AG09309 (cell line): ENCODE measurements at places on chromosomes 12 and 14.

GRCh38 chr14:72591391-72591790, 302.5 kb downstream of the DPF3 start:
- DNase-seq: no peak

GRCh38 chr14:102799684-102800562, 22.7 kb downstream of the TRAF3 start:
- peak; percentile 92 for DNase-seq

DNA sequence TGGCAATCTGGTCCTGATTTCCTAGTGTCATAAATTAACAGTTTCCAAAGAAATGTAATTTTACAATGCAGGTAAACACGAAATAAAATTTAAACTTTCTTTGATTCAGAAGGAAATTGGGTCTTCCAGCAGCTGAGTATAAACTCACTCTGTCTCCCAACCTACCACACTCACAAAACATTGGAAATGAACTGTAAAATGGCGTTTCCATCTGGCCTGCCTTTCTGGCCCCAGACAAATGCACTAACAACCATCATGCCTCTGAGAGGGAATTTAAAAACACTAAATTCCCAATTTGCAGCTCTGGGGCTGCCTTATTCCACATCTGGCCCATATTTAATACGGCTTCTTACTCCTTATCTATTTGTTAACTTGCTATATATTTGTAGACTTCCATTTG, 19.3 kb downstream of the ATP2B1 start:
- no peak for DNase-seq

DNA sequence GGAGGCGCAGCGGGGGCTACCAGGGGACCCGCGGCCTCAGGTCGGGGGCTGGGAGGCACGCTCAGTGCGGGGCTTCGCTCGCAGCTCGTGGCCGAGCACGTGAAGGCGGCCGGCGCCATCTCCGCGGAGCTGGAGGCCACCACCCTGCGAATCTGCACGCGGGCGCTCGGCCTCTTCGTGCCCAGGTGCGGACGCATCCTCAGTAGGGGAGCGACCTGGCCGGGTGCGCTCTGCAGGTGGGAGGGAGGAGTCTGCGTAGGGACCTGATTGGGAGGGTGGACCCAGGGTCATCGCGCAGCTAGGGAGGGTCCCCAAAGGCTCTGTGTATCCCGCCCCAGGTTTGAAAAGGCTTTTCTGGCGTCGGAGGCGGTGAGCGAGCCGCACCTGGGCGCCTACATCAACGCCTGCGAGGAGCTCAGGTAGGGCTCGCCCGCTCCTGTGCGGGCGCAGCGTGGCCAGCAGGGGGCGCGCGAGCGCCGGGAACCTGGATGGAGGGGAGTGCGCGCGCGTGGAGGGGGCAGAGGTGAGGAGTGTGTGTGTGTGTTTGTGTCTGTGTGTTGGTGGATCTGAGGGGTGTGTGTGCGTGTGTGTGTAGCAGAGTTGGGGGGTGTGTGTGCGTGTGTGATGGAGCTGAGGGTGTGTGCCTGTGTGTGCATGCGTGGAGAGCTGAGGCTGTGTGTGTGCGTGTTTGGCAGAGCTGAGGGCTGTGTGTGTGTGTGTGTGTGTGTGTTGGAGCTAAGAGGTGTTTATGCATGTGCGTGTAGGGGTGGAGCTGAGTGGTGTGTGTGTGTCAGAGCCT, 10.3 kb downstream of the EXOC3L4 start:
- no peak for DNase-seq

DNA sequence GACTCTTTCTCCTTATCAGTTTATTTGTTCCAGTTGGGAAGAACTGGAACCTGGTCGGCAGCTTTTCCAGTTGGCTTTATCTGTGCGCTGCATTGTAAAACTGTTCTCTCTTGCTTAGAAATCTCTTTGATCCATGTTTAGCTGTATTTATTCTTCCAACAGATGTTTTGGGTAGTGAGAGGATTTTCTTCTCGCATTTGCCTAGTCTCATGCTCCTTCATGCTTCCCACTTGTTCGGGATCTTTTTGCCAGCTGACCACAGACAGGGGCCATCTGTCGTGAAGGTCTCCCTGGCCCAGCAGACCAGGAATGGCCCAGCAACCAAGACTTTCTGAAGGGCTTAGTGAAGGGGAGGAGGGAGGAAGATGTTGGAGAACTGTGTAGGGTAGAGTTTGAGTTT, 21.6 kb downstream of the NTF3 start:
- DNase-seq: no peak

DNA sequence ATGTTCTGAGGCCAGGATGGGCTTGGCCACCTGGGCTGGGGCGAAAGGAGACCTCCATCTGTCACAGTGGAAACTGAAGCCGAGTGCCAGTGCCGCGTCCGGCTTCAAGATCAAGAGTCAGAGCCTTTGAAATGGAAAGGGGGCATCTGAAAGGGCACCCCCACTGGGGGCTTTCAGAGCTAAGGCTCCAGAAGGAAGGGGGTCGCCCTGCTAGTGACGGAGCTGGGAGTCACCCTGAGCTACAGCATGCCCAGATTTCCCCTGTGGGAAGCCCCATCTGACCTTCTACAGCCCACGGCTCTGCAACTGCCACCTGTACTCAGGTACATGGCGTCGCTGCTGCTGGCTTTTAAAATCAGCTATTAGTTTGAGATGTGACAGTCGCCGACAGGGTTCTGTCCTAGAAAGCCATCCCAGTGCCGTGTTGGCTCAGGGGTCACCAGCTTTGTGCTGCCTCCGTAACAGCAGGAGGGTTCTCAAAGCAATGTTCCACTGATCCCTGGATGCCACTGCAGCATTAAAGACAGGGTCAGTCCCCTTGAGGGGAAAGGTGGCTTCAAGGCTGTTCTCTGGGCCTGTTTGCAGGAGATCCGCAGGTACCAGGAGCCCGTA, 31.5 kb downstream of the CCNK start:
- no peak for DNase-seq

GRCh38 chr12:92035477-92035876, 110.2 kb downstream of the BTG1 start:
- DNase-seq: no peak

- DNase-seq: peak; percentile 78
These were observed 105.2 kb downstream of the RBM19 start for GRCh38 chr12:113860950-113861349.

GRCh38 chr12:98699586-98699985, 54.5 kb downstream of the APAF1 start:
- no peak for DNase-seq

- DNase-seq: no peak
These were observed 524.4 kb downstream of the SLC16A7 start for GRCh38 chr12:60120199-60120598.

- no peak for DNase-seq
These were observed 101.1 kb downstream of the OTOGL start for GRCh38 chr12:80200414-80200813.

- DNase-seq: no peak
These were observed 24.9 kb downstream of the CCDC88C start for GRCh38 chr14:91392623-91393303.

GRCh38 chr14:74019408-74020137, 424 bp downstream of the BBOF1 start:
- peak; percentile 27 for DNase-seq

DNA sequence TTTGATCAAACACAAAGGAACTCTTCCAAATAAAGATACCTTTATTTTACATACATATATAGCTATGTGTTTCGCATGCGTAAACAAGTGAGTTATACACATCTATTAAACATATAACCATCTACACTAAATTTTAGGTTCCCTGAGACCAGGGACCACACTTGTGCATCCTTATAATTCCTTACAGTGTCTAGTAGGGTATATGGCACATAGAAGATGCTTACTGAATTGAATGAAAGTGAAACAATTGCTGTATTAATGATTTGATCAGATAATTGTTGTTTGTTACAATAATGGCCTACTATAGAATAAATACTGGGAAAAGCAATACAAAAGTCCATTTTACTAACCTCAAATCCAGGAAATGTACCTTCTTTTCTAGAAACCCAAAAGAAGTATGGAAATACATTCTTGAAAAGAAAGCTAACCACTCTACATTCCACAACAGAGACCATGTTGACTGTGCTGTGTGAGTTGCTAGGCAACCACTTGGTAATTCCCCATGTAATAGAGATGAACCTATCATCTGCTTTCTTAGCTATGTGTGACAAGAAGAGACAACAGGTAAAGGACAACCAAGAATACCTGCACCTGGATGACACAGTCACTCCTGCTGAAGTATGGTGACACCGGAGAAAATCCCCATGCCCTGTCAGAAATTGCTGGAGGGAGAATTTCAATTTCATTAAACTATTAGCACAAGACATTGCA, 11.9 kb upstream of the CIPC start:
- no peak for DNase-seq
